ENCODE measurements at places on chromosomes 1 and 21.

- DNase-seq, result no peak
Observed at GRCh38 chr1:184210862-184211261, 159.3 kb downstream of the TSEN15 start.

- DNase-seq, result no peak
Observed at GRCh38 chr1:39857126-39857878, 26.0 kb downstream of the TRIT1 start.

- no peak for DNase-seq
Observed at GRCh38 chr21:39463308-39463707, 11.5 kb downstream of the SH3BGR start.

GRCh38 chr1:36984026-36984425 is 50.3 kb downstream of the GRIK3 start:
- DNase-seq, result no peak
